ENCODE measurements at places on chromosomes 11 and 22. TPM values are rescaled to one million over a fixed set of nuclear protein-coding genes. Genes with fewer than 3 reads are reported as not detected.

Gene NPTXR
- polyA plus RNA-seq, result 4.2 TPM

Gene SMIM35
- polyA plus RNA-seq, result 0.17 TPM

Gene HBG2
- 1,458 TPM for polyA plus RNA-seq

Gene MS4A15
- not detected for polyA plus RNA-seq

Gene BSX
- polyA plus RNA-seq, result not detected

Gene OR52E8
- polyA plus RNA-seq, result not detected

Gene A4GALT
- polyA plus RNA-seq, result 16.8 TPM

Gene FAM83F
- 2.5 TPM for polyA plus RNA-seq

Gene POTEH
- not detected for polyA plus RNA-seq

Gene KLHL35
- polyA plus RNA-seq, result 0.67 TPM

Gene BCO2
- polyA plus RNA-seq, result 8.1 TPM

Gene EFCAB6
- polyA plus RNA-seq, result 6.5 TPM

Gene ADAMTS15
- polyA plus RNA-seq, result 54.1 TPM

Gene ANO9
- 10.6 TPM for polyA plus RNA-seq

Gene RFPL2
- polyA plus RNA-seq, result 0.73 TPM

Gene C22orf39
- polyA plus RNA-seq, result 41.1 TPM

DNA sequence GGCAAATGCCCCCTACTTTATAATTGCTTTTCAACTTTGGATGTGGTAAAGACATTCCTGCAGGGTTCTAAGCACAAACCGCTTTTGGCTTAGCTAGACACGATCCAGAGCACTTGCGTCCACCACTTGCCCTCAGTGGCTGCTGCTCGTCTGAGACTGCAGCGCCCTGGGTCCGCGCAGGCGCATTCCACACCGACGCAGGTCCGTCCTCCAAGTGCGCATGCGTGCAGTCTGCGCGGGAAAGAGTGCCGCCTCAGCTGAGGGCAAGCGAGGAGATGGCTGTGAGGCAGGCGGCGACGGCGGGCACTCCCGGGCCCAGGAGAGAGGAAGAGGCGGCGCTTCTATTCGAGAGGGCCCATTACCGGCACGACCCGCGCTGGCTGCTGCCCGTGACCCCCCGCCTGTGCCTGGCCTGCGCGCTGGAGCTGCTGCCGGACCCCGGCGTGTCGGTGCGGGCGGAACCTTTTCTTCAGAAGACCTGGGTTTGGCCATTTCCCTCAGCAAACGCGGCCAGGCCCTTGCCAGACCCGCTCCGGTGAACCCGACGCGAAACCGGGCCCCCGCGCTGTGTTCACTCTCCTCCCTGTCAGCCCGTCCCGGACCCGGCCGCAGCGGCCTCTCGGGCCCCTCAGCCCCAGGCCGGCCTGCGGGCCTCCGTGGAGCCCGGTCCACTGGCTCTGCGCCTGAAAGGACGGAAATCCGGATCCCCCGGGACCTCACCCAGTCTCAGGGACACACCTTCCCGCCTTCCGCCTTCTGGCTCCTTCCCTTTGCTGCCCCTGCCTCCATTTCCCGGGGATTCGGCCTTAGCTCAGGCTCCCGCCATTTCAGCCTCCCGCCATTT is at the start of gene MEI1:
Gene MEI1 (plus strand): TSS at position 240 of the 844 bp plus-strand sequence. CDS start 36 bp downstream, at position 276.
- DNase-seq, result peak; percentile 78

- no peak for DNase-seq
Measured at GRCh38 chr22:33893512-33893911, 26.8 kb downstream of the LARGE1 start.

GRCh38 chr11:5467527-5467926 is 18.4 kb downstream of the OR51I2 start:
- DNase-seq, result no peak

GRCh38 chr11:35619116-35619854 is 1.0 kb downstream of the FJX1 start:
- peak; percentile 34 for DNase-seq

DNA sequence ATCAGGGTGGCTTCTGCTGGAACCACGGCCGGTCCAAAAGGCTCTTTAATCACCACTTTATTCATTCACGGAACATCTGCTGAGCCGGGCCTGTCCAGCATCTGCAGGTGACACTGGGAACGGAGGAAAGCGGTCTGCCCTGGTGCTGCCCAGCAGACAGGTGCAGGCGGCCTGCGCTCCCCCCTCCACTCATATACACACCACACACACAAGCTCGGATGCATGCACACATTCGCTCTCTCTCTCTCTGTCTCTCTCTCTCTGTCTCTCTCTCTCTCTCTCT is 736.9 kb downstream of the BRD1 start:
- no peak for DNase-seq

- DNase-seq, result peak; percentile 50
Measured at GRCh38 chr11:10387206-10388083, 67.6 kb upstream of the AMPD3 start.

GRCh38 chr22:22666307-22667091 is 22.1 kb downstream of the GGTLC2 start:
- no peak for DNase-seq

GRCh38 chr22:28223826-28224225 is 304.8 kb upstream of the PITPNB start:
- no peak for DNase-seq

DNA sequence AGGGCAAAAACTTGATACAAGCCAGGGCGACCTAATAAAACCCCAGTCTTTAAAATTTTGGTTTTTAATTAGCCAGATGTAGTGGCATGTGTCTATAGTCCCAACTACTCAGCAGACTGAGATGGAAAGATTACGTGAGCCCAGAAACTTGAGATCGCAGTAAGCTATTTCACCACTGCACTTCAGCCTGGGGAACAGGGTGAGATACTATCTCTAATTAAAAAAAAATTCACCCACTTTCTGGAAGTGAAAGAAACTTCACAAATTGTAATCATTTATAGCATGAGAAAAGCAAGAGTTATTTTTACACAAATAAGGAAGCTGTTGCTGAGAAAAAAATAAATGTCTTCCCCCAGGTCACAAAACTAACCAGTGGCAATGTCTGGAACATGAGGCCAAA is 882 bp upstream of the GLYATL2 start:
- no peak for DNase-seq

DNA sequence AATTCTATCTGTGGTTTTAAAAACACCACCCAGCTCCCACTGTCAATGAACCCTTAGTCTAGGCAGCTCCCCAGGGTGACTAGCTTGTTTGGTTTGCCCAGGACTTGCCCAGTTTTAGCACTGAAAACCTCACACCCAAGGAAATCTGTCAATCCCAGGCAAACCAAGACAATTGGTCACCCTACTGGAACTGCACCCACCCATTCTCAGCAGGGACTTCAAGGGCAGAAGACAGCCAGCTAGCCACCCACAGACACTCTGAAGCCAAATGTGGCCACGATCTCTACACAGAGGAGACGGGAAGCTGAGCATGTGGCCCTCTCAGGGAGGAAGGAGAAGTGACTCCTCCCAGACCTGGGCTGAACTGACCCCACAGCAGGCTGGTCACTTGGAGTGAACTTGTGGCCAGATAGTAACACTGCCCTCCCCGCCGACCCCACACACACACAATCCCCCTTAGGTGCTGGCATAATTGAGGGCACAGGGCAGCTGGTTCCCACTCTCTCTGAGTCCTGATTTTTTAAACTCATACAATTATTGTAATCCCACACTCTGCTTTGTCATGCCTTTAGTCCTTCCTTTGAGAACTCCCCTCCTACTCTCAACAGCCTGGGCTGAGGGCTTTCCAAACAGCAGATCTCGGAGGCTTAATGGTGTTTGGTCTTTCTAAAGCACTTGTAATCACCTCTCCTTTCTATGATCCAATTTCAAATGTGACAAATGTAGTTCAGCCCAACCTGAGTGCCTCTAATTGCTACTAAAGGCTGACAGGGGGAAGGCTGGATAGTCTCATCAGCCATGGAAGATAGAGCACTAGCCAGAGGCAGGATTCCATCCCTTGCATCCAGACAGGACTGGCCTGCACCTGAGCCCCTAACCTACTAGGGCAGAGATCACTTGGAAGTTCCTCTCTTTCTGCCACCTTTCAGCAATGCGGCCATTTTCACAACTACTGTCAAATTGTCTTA is 74.7 kb upstream of the DRD2 start:
- no peak for DNase-seq

DNA sequence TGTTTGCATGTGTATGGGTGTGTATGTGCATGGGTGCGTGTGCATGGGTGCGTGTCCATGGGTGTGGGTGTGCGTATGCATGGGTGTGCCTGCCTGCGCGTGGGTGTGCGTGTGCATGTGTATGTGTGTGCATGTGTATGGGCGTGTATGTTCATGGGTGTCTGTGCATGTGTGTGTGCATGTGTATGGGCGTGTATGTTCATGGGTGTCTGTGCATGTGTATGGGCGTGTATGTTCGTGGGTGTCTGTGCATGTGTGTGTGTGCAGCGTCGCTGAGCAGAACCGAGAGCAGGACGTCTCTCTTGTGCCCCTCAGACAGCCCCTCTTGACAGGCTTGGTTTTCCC is 13.9 kb downstream of the IL17REL start:
- DNase-seq, result no peak

- no peak for DNase-seq
Measured at GRCh38 chr22:46293577-46294260, 3.0 kb upstream of the GTSE1 start.

DNA sequence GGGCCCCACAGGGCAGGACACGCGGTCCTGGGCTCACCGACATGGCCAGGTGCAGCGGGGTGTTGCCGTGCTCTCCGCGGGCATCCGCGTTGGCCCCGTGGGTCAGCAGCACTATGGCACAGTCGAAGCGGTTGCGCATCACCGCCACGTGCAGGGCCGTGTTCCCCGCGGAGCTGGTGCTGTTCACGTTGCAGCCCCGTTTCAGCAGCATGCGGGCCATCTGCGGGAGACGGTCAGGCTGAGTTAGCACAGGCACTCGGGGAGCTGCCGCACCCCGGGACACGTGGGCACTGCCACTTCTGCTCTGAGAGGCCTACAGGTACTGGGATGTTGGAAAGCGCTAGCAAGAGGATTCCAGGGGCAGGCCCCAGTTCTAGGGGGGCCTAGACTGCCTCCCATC is 22.3 kb upstream of the BAIAP2L2 start:
- no peak for DNase-seq

DNA sequence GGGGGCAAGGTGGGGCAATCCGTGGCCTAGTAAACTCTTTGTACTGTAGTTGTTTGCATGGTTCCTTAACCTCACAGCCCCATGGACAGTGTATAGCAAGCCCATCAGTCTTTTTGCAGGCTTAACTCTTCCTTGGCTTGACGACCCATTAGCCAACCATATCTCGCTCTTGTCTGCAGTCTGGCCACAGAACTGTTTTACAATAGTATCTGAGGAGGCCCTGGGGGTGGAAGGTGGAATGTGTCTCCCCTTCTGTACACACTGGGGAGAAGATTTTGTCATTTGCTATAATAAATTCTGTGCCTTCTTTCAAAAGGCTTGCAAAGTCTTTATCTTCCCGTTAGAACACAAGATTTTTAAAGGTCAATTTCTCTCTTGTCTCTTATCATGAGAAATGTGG is 190.3 kb upstream of the NARS2 start:
- DNase-seq, result no peak

DNA sequence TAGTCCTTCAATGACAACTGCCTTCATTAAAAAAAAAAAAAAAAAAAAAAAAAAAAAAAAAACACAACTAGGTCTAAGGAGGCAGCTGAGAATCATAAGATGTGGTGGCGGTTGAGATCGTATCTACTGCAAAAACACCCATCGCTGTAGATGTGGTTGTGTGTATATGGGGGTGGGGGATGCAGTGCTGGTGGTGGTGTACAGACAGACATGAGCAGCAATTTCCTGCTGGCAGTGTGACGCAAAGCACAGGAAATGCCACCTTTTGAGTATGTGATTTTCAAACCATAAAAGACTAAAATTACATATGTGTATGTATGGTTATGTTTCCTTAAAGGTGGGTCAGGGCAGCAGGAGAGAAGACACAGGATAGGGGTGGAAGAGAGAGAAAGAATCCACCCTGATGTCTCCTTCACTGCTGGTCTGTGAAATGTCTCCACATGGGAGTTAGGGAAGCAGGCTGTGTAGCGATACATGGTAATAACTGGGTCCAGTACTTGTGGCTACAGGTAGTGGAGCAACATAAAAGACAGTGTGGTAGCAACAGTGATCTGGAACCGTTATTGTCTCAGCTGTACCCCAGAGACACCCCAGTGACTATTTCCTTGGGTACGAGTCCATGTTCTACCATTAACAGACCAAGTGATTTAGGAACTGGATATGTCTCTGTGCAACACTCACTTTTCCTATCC is 57.9 kb downstream of the SYTL2 start:
- no peak for DNase-seq

GRCh38 chr11:82995754-82996398 is 75.8 kb downstream of the RAB30 start:
- no peak for DNase-seq

GRCh38 chr22:22449819-22450218 is 58.7 kb downstream of the ZNF280B start:
- no peak for DNase-seq

GRCh38 chr11:12876340-12876739 is 132.8 kb upstream of the RASSF10 start:
- DNase-seq, result no peak

DNA sequence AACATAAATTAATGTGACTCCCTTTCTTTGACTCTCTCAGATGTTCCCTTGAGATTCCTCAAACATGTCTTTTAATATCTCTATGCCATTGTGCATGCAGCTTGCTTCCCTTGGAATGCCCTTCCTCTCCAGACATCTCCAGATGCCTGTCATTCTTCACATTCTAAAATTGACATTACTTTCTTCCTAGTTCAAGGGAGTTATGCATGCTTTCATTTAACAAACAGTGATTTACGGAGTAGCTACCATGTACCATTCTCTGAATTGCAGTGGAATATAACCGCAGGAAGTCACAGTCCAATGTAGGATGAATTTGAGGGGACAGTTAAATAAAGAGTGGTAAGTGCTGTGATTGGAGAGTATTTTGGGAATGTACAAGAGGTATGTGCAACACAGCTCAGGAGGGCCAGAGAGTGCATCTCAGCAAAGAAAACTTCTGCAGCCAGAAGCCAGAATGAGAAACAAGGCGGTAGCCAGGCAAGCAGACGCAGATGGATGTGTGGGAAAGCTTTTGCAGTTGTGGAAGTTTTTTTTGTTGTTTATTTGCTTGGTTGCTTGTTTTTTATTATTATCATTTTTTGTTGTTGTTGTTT is 18.7 kb downstream of the MMP10 start:
- DNase-seq, result no peak

- DNase-seq, result no peak
Measured at GRCh38 chr11:12154871-12155668, 44.7 kb downstream of the MICAL2 start.

GRCh38 chr11:13033760-13034533 is 24.8 kb downstream of the RASSF10 start:
- DNase-seq, result no peak

- DNase-seq, result no peak
Measured at GRCh38 chr11:11512929-11513328, 108.9 kb downstream of the GALNT18 start.

GRCh38 chr11:37449146-37449545 is 851.1 kb upstream of the RAG2 start:
- DNase-seq, result peak; percentile 55

- no peak for DNase-seq
Measured at GRCh38 chr11:285894-286220, 3.1 kb upstream of the PGGHG start.

DNA sequence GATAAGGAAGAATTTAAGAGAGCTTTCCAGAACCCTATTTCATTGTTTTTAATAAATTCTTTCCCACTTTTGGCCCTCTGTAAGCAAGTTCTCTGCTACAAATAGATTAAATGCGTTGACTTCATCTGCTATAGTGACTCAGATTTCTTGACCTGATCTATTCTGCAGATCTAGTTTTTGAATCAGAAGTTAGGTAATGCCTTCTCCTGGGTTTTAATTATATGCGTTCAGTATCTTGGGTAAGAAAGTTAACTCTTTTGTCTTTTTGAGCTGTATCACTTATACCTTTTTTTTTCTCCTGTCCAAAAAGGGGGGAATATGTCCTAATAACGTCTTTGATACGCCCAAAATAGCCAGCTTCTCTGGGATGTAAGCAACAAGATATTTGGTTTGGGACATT is 2.4 kb upstream of the HEPHL1 start:
- no peak for DNase-seq

Measured in left kidney (tissue), 8 donors.